ENCODE measurements at places on chromosomes 6 and 20.

GRCh38 chr6:29990931-29991330 is 48.6 kb downstream of the HLA-A start:
- DNase-seq: no peak

DNA sequence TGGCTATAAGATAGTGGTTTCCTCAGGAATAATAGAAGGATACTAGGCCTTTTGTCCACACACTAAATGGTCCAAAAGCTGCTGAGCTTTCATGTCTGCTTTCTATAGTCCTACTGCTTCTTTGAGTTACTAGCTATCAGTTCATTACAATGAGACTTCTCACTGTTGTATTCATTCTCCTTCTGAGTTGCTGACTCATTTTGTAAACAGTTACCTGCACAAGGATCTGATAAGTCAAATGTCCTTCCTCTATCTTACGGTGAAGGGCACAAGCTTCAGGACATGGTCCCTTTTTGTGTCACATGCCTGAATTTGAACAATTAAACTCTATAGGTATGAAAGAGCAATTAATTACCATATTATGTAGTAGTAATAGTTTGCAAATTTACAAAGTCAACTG is 90.5 kb downstream of the MAN1A1 start:
- no peak for DNase-seq

- no peak for DNase-seq
Measured at GRCh38 chr20:52943185-52943841, 28.8 kb upstream of the TSHZ2 start.

DNA sequence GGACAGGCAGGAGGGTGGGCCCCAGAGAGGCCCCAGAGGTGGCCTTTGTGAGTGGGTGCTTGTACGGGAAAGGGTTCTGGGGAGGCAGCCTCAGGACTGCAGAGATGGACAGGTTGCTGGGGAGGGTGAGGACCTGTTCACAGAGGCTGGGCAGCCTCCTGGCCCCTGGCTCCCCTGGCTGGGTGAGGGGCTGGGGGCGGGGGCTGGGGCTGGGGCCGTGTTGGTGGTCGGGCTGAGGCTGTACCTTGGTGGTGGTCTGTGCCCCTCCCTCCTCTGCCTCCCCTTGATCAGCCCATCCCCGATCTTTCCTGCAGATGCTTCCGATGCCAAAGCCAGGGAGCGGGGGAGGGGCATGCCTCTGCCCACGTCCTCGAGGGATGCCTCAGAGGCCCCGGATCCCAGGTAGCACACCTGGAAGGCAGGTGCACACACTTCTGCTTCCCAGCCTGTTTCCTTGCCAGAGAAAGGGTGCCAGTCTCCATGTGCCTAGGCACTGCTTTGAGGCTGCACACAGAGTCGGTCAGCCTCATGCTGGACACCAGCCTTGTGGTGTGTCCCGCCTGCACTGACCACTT is 4.8 kb downstream of the TCEA2 start:
- DNase-seq: no peak

DNA sequence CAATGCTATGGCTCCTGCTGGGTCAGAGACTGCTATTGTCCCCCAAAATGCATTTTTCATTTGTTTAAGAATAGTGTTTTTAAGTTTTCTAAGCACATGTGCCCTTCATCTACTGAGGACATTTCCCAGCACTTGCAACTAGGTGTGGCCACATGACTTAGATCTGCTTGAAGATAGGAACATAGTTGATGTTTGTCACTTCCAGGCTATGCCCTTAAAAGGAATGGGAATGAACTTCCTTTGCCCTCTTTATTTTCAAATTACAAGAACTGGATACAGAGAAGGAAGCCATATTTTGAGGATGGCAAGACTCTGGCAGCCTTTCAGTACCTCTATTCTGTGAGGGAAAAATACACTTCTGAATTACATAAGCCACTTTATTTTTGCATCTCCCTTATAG is 203.0 kb upstream of the TFAP2D start:
- DNase-seq: no peak

- no peak for DNase-seq
Measured at GRCh38 chr6:33118525-33119123, 42.8 kb downstream of the HLA-DPB1 start.

DNA sequence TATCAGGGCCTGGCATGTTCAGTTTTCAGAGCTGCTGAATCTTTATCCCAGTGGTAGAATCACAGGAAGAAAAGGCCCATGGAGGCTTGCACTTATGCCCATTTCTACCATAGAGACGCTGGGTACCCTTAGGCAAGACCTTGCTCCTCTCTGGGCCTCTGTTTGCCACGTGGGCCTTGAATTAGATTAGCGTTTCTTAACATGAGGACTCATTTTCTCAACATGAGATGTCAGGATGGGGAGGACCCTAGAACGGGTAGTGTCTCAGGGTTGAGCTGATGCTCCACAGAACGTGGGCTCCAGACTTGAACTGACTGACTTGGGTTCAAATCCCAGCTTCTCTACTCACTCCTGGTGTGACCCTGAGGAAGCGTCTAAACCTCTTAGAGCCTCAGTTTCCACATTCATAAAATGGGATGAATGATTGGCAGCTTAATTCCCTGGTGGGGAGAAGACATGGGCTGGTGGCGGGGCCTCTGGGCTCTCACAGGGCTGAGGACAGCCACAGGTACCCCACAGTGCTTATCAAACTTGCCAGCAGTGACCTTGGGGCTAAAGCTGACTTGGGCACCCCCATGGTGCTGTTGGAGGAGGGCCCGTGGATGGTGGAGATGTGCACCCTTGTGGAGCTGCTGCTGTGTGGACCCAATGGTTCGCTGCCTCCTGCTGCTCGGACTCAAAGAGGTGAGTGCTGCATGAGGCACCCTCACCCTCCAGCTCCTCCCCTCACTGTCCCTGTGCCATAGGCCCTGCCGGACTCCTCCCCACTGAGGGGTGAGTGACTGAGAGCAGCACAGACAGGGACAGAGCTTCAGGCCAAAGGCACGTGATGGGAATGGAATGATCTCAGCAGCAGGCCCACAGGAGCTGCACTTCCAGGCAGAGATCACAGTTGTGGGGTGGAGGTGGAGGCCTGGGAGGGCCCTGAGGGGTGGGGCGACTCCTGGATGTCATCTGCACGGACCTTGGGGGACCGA is 28.2 kb downstream of the SUN5 start:
- DNase-seq: no peak

DNA sequence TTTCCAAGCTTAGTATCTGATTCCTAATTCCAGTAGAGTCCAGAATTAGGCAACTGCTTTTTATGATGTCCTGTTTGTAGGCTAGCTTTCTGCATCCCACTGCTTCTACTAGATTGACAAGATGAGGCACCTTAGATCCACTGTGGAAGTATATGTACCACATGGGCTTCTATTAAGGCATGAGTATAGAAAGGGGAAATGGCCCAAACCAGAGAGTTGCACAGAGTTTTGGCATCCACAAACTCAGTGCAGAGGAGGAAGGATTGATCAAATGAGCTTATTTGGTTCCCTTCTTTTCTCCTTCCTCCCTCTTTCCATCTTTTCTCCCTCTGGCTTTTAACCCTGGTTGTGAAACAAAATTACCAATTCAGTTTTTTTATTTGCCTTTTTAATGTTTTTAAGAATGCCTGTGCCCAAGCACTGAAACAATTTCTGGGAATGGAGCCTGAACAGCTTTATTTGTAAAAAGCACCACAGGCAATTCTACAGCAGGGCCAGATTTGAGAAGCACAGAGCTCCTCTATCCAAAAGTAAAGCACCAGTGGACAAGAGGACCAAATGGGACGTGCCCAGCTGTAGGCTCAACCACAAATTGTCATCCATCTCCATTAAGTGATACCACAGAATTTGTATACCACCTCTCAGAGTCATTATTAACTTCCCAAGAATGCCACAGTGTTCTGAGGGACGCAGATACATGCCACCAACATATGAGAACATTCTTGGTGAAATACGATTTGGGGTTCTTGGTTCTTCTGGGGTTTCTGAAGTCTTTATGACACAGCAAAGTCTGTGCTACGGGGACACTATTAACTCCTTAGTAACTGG is 969.1 kb downstream of the KIF16B start:
- DNase-seq: no peak

GRCh38 chr20:64244870-64245603 is 10.5 kb upstream of the PCMTD2 start:
- DNase-seq: no peak

DNA sequence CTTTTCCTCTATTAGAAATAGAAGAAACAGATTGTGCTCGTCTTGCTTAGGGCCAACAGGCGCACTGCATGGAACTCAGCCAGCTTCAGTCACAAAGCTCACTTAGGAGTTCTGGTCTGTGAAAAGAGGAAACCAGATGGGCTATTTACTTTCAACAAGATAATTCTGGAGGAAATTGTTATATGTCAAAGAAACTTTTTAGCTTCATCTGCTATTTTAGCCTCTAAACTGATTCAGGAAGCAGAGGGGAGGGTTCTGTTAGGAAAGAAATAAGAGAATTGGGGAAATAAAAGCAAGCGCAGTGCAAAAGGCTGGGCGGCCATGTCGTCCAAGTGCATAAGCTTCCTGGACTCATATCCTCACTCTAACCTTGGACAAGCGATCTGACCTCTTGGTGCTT is 21.3 kb downstream of the PRKN start:
- DNase-seq: no peak

DNA sequence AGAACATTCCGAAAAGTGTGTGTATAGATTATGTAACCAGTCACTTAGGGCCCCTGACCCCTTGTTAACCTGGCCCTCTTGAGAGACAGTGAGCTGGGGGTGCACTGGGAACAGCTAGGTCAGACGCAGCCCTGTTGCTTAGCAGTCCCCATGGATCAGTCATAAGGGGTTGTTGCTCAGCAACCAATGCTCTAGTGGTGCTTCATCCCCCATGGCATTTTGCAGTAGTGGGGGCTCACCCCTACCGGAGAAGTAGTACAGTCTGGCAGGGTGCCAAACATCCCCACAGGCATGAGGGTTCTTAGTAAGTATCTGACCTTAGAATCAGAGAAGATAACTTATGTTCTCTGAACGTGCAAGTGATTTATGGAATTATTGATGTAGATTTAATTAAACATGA is 12.3 kb downstream of the PKIB start:
- DNase-seq: no peak

DNA sequence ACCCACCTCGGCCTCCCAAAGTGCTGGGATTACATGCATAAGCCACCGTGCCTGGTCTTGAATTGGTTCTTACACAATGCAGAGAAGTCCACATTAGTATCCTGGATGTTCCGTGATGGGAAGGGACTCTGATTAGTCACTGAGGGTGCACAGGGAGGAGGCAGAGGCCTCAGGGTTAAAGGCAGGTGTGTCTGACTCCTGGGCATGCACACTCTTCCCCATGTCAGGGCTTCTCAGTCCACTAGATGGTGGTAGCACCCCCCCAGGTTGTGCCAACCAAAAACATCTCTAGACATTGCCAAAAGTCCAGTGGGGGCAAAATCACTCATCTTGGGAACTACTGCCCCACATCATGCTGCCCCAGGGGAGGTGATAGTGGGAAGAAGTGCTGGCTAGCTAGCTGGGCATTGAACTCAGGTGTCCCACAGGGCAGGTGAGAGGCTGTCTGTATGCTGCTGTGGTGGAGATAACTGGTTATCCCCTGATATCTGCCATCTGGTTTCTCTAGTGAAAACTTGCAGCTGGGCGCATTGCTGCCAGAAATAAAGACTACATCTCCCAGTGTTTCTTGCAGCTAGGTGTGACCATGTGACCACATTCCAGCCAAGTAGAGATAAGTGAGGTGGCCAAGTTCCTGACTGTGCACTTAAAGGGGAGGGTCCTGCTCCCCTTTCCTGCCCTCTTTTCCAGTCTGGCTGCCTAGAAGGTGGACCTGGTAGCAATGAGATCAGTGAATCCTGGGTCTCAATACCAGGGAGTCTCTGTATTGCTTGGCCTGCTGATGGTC is 8.4 kb upstream of the NSFL1C start:
- no peak for DNase-seq

DNA sequence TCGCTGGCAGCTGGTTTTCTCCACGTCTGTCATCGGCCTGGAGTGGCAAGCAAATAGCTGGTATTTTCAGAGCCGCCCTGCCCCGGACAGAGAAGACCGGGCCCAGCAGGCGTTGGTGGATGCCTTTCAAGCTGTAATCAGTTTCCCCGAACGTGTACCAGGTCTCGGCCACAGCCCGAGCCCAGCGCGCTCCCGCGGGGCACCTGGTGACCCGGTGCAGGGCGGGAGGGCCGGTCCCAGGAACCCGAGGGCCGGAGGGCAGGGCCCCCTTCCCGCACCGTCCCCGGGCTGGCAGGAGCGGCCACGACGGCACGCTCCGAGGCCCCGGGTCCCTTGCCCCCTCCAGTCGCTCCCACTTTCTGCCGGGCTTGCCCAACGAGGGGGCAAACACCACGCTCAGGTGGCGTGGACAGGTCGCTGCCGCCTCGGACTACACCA is 348 bp upstream of the PYGB start:
- DNase-seq: no peak

- DNase-seq: no peak
Measured at GRCh38 chr6:46505693-46506512, 14.7 kb upstream of the RCAN2 start.

GRCh38 chr6:92608751-92609150 is 810.6 kb downstream of the EPHA7 start:
- no peak for DNase-seq

DNA sequence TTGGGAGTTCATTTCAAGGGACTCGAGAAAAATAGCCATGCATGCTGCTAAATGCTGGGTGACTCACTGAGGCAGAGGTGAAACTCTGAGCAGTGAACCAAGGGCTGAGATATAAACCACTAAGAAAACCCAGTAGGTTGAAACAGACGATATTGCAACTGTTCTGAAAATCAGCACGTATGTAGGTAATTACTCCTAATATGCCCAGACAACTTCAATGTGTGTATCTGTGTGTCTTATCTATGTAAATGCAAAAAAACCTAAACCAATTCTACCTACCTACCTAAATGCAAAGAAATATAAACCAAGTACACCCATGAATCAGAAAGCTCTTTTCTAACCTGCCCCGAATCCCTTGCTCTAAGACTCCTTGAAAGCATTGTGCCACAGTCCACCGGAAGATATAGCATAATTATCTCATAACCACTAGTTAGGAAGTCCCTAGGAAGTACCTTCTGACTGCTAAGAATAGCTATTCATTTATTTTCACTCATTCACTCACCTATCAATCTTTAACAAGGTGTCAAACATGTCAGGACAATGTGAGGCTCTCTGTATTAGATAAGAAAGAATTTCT is 458.7 kb upstream of the RUNX2 start:
- DNase-seq: no peak

- DNase-seq: no peak
Measured at GRCh38 chr6:32589596-32590449, at the start of gene HLA-DRB1. HLA-DRB1 (minus strand) TSS chr6:32589848; CDS start chr6:32589742, 106 bp downstream.

- DNase-seq: no peak
Measured at GRCh38 chr20:13909067-13909466, 81.3 kb downstream of the SEL1L2 start.

DNA sequence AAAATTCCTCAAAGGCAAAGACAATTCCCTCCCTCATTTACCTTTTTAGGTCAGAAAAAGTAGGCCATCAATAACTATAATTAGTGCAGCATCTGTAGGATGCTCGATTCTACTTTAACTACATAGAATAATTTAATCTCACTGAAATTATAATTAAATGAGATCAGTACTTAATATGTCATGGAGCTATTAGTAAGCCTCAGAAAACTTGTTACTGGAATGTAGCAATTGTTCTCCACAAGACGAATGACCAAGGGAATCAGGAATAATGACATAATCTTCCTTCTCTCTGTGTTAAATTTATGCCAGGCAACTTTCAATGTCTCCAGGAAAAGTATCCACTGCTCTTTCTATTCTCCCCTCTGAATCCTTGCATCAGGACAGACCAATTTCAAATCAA is 34.1 kb downstream of the SESN1 start:
- no peak for DNase-seq

- no peak for DNase-seq
Measured at GRCh38 chr6:44004625-44005506, 122.4 kb downstream of the MRPL14 start.
